Natural killer cell (primary cell): ENCODE measurements at places on chromosomes 7 and 10.

DNA sequence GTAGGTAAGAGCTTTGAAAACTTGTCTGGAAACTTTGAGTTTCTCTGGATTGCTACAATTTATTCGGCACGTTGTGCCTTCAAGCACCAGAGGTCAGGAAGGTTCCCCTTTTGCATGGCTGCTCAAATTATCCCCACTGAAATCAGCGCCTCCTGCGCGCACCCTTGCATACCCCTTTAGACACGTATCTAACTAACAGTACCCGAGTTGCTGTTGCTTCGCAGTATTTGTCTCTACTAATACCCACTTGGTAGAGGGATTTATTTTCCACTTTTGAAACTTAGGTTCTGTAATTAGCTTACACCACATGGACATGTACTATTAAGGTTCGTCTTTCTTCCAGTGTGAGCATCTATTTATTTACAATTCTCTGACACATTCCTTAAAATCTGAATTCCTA lies 1.6 kb downstream of the MEOX2 start:
- no peak for DNase-seq

- DNase-seq: no peak
These were observed 294.1 kb downstream of the GLRX3 start for GRCh38 chr10:130430291-130430690.

- no peak for DNase-seq
These were observed 261.9 kb downstream of the ARL4A start for GRCh38 chr7:12949060-12949931.

DNA sequence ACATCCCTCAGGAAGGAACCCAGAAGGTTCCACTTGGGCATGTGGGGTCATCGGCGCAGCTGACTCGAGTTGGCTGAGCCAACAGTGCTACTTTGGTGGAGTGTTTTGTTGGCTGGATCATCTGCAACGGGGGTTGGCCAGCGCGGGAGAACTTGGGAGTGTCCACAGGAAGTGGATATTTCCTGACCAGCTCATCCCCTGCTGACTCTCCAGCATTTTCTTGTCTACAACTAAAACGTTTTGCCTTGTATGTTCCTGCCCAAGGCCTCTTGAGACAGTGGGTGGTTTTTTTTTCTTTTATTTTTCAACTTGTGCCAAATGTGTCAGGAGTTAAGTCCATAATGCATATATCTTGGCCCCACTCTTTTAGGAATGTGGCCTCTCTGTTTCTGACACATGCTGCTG lies 208.6 kb downstream of the ZNF365 start:
- DNase-seq: no peak

- DNase-seq: no peak
These were observed 103.4 kb upstream of the ANLN start for GRCh38 chr7:36286226-36286625.

DNA sequence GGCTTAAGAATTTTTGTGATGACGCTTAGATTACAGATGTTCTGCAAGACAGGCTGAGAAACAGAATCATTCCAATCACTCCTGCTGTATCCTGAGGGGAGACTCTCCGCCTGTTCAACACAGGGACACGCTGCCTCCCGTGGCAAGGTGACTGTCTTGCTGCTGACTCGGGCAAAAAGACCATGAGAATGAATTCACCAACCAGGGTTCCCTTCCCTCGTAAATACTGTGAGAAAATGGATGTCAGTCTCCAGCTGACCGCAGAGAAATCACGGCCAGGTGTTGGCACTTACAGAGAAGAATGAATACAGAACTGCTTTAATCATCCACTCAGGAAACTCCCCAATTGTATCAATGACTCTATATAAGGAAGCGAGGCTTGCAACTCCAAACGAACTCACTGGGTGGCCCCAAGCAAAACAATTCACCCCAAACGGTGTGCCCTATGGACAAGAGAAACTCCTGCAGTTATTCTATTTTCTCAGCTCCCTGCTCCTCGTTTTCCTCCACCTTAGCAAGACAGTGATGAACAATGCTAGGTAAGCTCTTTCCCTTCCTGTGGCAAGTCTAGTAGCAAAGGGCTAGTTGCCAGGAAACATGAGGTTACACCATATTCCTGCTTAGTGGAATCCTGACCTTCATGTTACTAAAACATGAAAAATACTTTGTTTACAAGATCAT lies 22.8 kb downstream of the GNA12 start:
- DNase-seq: no peak

DNA sequence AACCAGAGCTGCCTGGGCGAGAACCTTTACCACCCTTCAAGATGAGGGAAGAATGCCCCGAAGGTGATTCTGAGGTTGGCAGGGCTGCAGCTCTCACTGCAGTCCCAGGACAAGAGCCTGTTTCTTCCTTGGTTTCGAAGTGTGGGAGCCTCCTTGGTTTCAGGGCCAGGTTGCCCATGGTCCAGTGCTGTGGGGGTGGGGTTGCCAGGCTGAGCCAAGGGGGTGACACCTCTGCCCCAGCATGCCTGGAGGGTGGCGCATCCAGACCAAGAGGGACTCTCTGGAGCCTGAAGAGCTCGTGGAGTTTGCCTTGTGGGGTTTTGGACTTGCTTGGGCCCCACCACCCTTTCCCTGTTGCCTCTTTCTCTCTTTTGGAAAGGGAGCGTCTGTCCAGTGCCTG lies 41.3 kb downstream of the WDR37 start:
- DNase-seq: no peak

GRCh38 chr10:93147281-93147680 lies 73.6 kb downstream of the CYP26A1 start:
- no peak for DNase-seq
